ENCODE measurements at places on chromosomes 4 and X.

GRCh38 chr4:102454981-102455685 lies 46.0 kb upstream of the NFKB1 start:
- no peak for DNase-seq

DNA sequence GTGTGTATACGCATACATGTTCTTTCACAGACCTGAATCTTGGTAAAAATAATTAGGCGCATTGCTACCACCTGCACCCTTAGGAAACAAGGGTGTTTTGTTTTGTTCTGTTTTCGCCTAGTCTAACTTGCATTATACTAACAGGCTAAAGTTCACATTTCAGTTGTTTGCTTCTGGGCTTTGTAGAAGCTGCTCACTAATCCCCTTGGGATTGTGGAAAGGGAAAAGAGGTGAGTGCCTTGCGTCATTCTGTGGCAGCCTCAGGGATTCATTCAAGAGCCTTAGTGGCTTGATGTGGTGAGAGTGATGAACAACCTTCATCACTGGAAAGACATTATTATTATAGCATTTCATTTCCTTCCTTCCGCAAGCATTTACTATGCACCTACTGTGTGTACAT lies 331.1 kb downstream of the ADGRL3 start:
- no peak for DNase-seq

GRCh38 chr4:114383067-114383466 lies 215.5 kb upstream of the UGT8 start:
- no peak for DNase-seq

DNA sequence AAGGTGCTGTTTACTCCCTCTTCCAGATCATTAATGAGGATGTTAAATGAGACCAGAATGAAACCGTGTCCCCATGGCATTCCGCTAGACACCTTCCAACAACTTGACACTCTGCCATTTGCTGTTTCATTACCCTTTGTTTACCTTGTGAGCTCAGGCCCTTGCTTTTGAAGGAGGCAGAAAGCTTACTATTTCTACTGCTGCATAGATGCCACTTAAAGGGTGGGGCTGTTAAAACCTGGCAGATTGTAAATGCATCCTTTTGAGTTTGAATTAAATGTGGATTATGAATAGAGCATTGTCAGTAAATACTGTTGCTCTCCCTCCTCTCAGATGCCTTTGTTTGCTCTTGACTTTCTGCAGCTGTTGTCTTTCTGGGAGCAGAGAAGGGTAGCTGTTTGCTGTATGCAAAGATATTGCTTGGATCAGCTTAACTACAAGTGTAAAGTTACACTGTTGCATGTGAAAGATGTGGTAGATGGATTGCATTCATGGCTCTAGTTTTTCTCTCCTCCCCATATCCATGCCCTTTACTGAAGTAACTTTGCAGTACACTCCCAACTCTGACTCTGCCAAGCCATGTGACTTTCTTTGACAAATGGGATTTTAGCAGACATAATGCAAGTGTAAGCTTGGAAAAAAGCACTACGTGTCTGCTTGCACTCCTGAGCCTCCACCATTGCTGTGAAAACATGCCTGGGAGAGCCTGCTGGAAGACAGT lies 75.0 kb upstream of the DHX15 start:
- DNase-seq, result no peak

DNA sequence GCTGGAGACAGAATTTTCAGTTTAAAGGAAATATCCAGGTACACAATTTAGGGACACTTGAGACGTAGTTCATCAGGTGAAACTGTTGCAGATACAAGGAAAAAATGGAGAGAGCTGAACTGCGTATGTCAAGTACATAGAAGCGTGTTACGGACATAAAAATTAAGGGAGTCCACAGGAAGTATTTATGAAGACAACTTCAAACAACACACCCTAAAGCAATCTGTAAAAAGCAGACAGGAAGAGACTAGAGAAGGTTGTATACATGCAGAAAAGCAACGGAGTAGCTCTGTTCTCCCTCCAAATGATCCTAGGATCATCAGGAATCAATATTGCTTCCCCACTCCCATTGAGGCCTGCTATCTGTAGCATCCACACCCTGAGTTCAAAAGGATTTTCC lies 5.8 kb downstream of the CASK start:
- no peak for DNase-seq

- DNase-seq, result no peak
Observed at GRCh38 chr4:168841000-168841671, 168.9 kb downstream of the CBR4 start.

DNA sequence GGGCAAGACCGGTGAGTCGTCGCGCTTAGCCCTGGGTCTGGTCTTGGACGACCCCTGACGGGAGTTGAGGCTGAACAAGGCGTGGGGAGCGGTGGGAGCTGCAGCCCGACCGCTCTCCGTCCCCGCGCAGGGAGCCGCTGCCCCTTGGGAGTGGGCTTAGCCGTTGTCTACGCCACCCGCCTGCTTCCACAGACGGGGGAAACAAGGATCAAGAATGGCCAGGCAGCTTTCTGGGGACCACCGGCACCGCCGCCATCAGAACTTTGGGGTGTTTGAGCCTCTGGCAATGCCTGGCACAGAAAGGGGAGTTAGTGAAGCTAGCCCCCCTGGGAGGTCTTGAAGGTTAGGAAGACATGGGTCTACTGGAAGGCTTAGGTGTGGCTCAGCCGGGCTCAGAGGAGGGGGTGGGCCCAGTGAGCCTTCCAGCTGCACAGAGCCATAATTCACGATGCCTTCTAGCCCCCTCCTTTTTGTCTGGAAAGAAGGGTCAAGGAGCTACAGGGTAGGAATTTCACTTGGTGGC lies 583 bp downstream of the RASL11B start:
- no peak for DNase-seq

GRCh38 chrX:124263743-124264142 lies 68.7 kb upstream of the TEX13D start:
- DNase-seq, result no peak

DNA sequence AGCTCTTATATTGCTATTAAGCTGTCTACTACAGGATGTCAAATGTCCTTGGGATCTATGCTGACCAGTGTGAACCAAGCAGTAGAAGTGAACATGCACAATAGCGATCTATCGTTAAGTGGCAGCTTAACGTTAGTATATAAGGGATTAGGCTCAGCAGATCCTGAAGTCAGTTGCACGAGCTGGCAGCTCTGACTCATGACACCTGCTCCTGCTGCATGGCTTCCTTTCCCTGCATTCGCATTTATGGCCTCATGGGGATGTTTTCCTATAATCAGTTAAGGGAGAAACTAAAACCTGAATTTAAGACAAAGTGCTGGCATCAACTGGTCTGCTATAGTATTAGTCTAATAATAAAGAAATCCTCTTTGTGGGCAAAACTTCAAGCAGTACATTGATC lies 12.7 kb upstream of the MCUB start:
- DNase-seq, result no peak
